Stimulated activated CD4-positive, alpha-beta T cell treated with anti-CD3 and anti-CD28 coated beads, Interleukin-4, amount 100 ng/mL, for 4 hours (primary cell): ENCODE measurements at places on chromosomes 11 and 22.

DNA sequence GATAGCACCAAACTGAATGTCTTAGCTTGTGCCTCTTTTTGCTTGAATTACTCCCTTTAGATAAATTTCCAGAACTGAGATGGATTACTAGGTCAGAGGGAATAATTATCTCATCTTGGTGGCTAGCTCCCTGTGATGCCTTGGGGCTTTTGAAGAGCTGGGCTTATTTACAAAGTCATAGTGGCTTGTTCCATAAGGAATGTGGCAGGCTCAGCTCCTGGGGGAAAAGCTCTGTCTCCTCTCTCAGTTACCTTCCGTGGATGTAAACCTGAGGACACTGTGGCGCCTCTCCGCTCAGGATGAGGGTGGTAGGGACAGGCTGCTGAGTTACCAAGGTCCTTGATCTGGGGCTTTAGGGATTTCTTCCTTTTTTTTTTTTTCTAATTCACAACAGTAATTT, 121.7 kb downstream of the PARVA start:
- DNase-seq: no peak

DNA sequence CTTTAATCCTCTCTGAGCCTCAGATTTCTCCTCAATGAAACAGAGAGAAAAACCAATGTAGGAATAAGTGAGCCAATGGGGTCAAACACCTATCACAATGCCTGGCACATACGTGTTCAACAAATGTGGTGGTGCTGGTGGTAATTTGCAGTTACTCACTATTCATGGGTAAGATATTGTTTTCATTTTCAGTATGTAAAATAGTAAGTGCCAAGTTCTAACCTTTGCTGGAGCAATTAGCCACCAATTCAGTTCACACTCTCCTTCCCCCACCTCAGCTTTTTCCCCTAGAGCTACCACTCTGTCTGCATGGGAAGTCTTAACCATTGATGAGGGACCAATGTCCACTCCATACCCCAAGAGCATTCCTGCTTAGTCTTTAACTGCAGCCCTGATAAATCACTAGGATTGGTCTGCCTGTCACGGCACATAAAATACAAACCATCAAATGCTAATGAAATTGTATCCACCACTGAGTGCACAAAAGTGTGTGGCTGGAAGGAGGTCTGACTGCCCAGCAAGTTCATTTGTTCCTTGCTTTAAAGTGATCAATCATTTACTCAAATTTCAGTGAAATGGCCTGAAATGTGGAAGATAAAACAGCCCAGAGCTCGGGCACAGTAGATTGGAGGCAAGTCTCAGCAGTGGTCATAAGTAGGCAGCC, 187.4 kb upstream of the API5 start:
- DNase-seq: no peak

DNA sequence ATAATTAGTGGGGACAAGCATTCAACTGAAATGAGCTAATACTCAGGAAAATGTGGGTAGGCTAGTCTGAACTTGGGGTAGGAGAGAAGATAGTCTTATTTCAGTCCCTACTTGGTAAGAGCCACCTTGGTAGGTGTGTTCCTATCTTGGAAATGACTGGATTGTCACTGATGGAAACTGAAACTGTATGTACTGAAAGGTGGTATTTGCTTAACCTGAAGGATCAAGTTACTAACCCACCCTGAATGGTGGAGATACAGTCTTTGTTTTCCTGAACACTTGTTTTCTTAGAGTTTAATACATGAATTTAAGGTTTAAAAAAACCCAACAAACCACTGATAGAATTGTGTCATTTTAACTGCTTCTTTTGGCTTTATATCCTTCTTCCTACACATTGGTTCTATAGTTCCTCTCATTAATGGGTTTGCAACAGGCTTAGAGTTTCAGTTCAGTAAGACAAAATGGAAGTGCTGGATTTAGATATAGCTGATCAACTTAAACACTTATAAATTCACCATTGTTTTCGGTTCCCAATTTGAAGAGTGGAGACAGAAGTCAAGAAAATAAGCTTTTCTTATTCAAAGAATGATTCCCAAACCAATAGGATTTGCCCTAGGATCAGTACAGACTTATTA, 4.2 kb downstream of the FAR1 start:
- no peak for DNase-seq

DNA sequence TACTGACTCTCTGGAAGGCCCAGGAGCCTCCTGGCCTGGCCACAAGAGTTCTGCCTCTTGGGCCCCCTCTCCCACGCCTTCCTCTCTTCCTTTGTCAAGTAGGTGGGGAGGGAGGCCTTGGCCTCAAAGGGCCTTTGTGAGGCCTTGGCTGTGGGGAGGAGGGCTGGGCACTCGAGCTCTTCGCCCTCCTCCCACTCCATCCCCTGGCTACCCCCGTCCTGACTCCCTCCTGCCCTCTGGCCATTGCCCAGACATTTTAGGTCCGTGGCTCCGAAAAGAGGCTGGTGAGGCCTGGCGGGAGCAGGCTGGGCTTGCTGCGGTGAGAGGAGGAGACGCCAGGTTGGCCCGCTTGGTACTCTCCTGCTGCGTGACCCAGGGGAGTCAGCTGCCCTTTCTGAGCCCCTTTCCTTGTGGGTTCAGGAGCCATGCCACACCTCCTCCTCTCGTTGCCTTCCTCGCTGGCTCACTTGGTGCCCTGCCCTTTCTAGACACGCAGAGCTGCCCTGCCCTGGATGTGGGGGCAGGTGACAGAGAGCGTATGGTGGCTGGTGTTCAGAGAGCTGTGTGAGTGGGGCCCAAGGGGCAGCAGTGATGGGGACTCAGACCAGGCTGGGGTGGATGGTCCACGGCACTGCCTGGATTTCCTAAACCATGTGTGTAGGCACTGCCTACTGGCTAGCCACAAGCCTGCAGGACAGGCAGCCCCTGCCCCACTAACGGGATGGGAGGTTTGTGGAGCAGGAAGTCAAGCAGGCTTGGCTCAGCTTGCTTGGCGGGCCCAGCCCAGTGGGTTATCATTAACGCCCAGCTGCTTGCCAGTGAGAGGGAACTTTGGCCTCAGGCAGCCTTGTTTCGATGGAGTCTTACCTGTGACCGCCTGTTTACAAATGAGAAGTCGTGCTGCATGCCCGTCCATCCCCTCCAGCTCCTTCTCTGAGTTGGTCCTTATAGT, 15.8 kb upstream of the OMP start:
- no peak for DNase-seq

DNA sequence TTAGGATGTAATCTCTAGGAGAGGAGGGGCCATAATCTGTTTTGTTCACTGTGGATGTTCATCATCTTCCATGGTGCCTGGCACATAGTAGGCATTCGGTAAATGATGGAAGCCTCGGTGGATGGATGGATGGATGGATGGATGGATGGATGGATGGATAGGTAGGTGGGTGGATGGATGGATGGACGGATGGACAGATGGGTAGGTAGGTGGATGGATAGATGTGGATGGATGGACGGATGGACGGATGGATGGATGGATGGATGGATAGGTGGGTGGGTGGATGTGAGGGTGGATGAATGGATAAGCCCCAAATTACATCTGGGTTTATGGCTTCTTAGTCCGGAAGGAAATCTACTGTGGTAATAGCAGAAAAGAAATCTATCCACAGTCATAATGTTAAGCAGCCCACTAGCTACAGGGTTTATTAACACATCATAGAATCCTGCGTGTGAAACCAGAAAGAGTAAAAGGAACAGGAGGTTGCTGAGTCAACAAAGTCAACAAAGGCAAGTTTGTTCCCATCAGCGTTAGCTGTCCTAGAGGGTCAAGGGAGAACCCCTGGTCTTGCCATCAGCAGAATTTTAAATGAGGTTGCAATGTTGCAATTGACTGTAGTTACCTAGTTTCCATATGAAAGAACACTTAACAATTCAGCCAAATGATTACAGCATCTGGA, 82.8 kb downstream of the C11orf91 start:
- DNase-seq: no peak

DNA sequence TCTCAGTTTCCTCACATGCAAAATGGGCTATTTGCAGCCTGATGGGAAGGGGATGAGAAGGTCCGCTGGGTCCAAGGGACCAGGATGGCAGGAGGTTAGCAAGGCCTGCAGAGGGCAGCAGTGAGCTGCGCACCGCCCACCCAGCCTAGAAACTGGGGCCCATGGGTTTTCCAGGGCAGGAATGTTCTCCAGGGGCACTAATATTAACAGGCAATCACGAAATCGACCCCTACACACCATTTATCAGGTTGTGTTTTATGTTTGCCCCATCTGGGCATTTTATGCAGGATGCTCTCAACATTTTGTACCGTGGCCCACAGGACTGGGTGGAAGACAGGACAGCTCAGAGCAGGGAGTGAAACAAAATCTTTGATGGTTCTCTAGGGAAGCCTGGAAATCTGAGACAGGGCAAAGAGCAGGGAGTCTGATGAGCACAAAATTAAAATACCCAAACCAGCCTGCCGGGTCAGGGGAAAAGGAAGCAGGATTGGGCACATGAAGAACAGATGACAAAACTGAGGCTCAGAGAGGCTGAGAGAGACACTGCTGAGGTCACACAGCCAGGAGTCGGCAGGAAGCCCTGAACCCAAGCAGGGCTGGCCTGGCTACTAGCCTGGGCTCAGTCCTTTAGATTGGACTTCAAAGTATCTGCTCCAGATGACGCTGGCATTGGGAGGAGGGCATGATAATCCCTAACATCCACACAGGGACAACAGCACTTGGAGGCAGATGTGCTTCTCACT, 1.6 kb upstream of the BCR start:
- peak; percentile 45 for DNase-seq

GRCh38 chr22:50190182-50190940, 4.6 kb downstream of the TRABD start:
- peak; percentile 69 for DNase-seq

GRCh38 chr11:126328444-126328843, 24.6 kb downstream of the DCPS start:
- DNase-seq: no peak
